ENCODE measurements at places on chromosomes 1 and 21.

GRCh38 chr1:95954585-95954984 is 720.6 kb downstream of the RWDD3 start:
- no peak for DNase-seq

GRCh38 chr1:6447818-6448748 is 17.9 kb downstream of the TNFRSF25 start:
- DNase-seq = no peak

- DNase-seq = no peak
These were observed 64.5 kb upstream of the GOLT1A start for GRCh38 chr1:204278251-204278650.

DNA sequence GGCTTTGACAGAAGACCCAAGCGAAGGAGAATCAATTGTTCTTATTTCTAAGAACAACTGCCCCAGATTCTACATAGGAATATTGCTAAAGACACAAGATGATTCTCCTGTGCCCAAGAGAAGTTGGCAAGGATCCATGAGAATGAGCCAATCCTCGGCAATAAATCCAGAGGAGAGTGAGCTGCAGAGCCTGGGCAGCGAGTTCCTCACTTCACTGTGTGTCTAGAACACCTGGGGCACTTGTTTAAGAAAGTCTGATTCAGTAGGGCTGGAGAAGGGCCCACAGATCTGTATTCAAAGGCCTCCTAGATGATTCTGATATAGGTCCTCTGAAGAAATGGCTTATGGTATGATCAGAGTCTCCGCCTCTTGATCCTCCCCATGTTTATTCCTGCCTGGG is 31.8 kb downstream of the GADD45A start:
- no peak for DNase-seq

- no peak for DNase-seq
These were observed 15.5 kb upstream of the PDC start for GRCh38 chr1:186476264-186477040.

DNA sequence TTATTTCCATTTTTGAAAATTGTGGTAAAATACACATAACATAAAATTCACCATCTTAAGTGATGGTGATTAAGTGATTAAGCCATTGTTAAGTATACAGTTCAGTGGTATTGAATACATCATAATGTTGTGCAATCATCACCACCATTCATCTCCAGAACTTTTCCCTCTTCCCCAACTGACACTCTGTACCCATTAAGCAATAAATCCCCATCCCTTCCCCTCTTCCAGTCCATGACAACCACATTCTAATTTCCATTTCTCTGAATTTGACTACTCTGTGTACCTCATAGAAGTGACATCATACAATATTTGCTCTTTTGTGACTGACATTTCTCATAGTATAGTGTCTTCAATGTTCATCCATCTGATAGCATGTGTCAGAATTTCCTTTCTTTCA is 124.8 kb downstream of the DISC1 start:
- no peak for DNase-seq

GRCh38 chr1:23556635-23557470 is 2.4 kb downstream of the ID3 start:
- no peak for DNase-seq

DNA sequence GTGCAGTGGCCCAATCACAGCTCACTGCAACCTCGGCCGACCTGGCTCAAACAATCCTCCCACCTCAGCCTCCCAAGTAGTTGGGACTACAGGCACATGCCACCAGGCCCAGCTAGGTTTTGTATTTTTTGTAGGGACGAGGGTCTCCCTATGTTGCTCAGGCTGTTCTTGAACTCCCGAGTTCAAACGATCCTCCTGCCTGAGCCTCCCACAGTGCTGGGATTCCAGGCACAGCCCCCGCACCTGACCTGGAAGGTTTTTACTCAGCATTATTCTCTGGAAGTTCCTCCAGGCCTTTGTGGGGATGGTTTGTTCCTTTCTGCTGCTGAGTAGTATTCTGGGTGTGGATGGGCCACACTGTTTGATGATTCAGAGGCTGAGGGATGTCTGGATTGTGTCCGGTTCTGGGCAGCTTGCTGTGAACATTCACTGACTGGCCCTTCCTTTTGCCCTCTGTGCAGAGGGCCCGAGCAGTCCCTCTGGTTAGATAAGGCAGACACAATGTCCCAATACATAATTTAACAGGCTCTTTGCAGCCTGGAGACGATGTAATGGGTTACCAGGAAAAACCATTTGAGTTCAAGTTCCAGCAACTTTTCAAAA is 6.0 kb upstream of the TRAPPC10 start:
- DNase-seq = no peak

GRCh38 chr1:81912383-81912782 is 111.6 kb downstream of the ADGRL2 start:
- DNase-seq = no peak

GRCh38 chr1:113552244-113552643 is 161.9 kb downstream of the MAGI3 start:
- no peak for DNase-seq

DNA sequence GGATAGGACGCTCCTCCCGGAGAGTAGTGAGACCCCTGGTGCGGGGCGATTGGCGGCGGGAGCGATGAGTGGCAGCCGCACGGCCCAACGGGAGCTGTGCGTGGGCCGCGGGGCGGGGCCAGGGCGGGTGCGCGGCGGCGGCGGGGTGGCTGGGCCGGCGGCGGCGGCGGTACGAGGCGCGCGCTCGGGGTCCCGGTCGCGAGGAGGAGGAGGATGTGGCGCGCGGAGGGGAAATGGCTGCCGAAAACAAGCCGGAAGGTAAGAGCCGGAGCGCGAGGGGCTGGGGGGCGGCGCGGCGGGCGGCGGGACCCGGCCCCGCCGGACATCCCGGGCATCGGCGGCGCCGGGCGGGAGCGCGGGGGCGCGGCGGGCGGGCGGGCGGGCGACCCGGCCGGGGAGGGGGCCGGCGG is at the start of gene CAMTA1:
TSS of gene CAMTA1 (plus strand) at position 137 of the 410 bp plus-strand sequence. CDS start at position 214, 77 bp downstream.
- DNase-seq = no peak

- no peak for DNase-seq
These were observed 62.3 kb upstream of the SLC25A33 start for GRCh38 chr1:9476790-9477463.

DNA sequence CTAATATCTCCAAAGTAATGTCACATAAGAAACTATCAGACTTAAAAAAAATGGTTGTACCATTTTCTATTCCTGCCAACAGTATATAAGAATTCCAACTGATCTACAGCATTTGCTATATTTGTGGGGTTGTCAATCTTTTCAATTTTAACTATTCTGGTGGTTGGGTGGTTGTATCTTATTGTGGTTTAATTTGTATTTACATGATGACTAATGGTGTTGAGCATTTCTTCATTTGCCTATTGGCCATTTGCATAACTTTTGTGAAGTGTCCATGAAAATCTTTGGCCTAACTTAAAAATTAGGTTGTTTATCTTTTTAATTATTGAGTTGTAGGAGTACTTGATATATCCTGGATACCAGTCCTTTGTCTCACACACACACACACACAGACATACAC is 26.2 kb upstream of the LRP8 start:
- DNase-seq = no peak

DNA sequence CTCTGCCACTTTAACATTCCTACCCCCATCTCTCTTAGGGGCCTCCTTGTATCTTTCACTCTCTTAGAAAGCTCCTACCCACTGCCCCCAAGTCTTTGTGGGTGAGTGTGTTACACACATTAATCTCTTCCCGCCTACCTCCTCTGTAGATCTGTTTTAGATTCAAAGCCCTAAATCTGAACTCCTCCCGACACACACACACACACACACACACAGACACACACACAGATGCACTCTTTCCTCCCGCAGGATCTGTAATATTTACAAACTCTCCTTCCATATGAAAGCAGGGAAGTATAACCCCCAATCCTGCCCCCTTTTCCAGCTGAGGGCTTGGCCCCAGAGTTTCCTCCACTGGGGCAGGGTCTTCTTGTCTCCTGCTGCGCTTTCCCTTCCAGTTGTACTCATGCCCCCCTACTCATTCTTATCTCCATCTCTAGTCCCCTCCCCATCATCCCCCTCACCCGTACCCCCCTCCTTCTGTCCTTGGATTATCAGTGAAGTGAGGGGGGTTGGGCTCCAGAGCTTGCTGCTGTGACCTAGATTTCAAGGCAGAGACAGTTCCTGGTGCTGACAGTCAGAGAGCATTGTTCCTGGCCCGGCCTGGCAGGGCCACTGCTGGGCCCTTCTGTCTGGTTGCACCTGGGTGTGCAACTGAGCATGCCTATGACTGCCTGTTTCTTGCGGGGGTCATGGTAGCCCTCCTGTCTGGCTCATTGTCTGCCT is 4.3 kb downstream of the PEA15 start:
- DNase-seq = no peak

GRCh38 chr1:243962541-243962940 is 88.5 kb upstream of the ZBTB18 start:
- no peak for DNase-seq

DNA sequence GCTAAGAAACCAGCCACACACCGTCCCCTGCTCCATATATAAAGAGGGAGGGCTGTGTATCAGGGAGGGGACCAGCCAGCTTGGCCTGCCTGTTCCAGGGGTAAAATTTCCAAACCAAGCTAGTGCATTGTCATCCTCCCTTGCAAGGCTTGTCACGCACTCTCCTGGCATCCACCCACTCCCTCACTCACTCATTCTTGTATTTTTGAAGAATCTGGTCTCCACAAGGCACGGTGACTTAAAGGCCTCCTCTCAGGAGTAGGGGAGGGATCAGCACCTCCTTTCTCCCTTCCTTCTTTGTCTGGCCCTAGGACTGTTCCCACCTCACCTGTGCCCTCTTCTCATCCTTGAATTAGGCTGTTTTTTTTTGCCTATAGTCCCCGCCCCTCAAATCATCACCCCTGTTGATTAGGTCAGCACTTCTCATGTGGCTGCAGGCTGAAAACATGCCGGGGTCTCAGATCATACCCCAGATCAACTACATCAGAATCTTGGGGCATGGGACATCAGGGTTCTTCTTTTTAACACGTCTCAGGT is 5.0 kb downstream of the ABCA4 start:
- no peak for DNase-seq

- DNase-seq = no peak
These were observed 81.3 kb upstream of the COL6A1 start for GRCh38 chr21:45900034-45900868.

GRCh38 chr1:1554926-1555915 is 14.8 kb upstream of the TMEM240 start:
- DNase-seq = no peak

DNA sequence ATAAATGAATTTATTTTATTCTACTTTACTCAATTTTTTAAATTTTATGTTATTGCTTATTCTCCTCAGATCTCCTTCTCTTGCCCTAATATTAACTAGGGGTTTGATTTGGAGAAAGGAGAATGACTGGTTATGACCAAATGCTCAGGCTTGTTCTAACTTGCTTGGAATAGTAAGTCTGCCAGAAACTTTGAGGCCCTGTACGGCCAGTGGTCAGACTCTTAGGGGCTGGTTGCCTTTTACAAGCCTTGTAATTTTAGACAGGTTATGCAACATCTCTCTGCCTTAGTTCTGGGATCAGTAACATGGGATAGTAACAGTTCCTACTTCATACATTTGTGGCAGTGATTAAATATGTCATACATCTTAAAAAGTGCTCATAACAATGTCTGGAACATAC is 279.5 kb downstream of the DUSP10 start:
- DNase-seq = no peak

DNA sequence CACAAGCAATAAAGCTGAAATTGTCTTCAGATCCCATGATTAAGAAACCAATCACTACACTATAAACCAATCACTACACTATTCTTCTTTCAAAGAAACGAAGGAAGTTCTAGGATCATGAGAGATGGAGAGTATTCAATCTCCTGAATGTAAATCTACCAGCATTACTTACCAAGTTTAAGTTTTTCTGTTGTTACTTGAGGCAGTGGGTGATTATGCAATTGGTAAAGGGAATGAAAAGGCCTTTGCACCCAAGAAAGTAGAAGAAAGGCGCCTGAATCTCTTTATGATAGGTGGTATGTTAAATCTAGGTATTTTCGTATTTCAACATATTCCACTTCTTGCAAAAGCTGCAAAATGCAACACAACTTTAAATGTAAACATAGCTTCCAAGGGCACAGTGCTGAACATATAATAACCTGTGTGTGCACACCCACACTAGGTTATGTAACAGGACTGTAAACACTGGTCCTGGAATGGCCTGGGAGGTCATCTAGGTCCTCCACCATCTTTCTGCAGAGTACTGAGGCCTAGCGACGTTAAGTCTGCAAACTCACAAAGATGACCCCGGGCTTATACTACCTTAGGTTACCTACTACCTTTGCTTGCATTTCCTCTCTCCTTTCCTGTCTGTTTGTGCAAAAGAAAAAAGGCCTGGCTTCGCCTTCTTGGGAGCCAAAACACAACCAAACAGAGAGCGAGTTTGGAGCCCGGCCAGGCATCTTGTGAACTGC is 1.1 kb upstream of the UAP1 start:
- no peak for DNase-seq

DNA sequence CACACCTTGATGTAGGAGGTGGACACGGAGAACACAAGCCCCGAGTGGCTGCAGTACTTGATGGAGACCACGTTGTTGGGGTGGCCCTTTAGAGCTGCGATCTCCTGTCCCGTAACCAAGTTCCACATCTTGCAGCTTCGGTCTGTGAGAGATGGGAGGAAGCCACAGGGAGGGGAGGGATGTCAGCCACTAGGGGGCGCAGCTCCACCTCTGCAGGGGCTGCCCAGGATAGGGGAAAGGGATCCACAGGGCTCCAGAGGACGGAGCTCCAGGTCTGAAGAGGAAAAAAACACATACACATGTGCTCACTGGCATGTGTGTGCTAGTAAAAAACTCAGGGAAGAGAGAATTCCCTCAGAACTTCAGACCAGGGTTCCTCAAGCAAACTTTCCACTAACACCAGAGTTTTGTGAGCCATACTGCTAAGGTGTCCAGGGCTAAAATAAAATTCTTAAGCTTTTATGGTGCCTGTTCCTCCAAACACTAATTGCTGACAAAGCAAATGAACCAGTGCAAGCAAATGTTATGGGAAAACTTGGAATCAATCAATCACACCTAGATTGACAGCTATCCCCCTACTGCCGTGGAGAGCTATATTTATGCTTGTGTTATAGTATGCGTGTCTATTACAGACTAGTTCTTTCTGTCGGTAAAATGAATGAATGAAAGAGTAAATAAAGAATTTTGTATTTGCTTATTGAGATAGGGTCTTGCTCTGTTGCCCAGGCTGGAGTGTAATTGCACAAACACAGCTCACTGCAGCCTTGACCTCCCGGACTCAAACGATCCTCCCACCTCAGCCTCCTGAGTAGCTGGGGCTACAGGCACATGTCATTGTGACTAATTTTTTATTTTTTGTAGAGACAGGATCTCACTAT is 43.7 kb downstream of the KIF21B start:
- peak; percentile 47 for DNase-seq

DNA sequence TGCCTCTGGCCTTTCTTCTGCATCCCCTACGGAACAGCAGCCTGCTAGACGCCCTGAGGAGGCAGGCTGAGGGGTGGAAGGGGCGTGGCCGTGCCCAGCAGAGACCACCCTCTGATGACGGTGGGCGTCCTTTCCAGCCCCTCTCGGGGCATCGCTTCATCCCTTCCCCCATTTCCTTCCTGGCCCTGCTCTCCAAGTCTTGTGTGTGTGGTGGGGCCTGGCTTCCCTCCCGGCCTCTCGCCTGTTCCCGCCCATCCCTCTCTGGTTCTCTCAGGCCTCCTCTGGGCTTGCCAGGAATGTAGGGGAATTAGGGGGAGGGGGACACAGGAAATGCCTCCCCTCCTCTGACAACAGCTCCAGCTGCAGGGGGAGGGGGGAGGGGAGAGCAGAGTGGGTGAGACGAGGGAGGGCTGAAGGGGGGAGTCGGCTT is 51.1 kb downstream of the SKI start:
- DNase-seq = no peak

Measured in stimulated activated CD4-positive, alpha-beta T cell treated with anti-CD3 and anti-CD28 coated beads, TNF-alpha, amount 100 ng/mL, for 48 hours (primary cell).